ENCODE measurements at places on chromosomes 16 and 17.

DNA sequence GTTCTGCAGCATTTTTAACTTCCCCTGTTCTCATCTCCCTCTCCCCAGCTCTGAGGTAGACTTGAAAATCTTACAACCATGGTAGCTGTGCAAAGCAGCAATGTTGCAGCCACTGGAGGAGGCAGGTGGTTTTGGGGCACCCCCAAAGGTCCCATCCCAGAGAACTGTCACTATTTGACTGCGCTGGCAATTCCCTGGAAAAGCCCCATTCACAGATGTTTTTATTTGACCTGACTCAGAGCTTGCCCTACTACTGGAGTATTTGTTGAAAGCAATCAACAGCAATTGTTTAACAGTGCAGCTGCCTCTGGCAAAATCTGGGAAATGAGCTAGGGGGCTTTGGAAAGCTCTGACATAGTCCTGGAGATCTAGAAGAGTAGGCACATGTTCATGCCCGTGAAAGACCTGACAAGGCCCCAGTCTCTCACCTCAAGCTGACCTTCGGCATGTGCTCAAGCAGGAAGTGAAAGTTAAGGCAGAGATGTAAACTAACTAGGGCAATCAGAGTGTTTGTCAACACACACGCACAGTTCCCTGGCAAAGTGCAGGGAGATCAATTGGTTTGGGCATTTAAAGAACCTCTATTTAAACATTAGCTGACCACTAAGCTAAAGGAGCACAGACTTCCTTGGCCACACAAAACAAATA is 19.7 kb upstream of the PIK3R5 start:
- DNase-seq, result no peak

GRCh38 chr17:10899281-10899680 is 61.4 kb upstream of the PIRT start:
- DNase-seq, result no peak

DNA sequence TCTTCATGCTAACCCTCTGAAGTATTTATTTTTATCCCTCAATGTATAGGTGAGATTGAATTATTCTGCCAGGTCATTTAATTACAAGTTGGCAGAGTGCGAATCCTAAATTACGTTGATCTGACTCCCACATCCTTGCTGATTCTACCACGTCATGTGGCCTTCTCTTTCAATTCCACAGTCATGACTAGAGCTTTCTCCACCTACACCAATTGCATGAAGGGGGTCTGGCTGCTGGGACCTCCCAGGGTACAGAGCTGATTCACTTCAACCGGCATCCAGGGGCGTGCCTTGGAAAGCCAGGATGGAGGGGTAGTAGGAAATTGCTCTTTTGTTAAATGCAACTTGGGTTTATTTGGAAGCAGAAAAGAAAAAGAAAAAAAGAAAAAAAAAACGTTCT is 41.1 kb upstream of the CDH13 start:
- no peak for DNase-seq

- no peak for DNase-seq
Measured at GRCh38 chr17:40298726-40299125, 10.3 kb upstream of the RARA start.

- DNase-seq, result no peak
Measured at GRCh38 chr16:54842743-54843423, 87.8 kb upstream of the IRX5 start.

DNA sequence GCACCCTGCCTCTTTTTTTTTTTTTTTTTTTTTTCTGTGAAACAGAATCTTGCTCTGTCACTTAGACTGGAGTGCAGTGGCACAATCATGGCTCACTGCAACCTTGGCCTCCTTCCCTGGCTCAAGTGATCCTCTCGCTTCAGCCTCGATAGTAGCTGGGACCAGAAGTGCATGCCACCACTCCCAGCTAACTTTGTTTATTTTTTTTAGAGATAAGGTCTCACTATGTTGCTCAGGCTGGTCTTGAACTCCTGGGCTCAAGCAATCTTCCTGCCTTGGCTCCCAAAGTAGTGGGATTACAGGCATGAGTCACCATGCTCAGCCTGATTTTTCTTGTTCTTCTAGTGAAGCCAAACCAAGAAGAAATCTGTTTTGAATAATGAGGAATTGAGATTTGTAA is 25.0 kb downstream of the CDK12 start:
- DNase-seq, result no peak

GRCh38 chr16:53925107-53925410 is 221.1 kb downstream of the FTO start:
- DNase-seq, result no peak

- peak; percentile 74 for DNase-seq
Measured at GRCh38 chr17:38572669-38573365, 32.9 kb downstream of the SRCIN1 start.

DNA sequence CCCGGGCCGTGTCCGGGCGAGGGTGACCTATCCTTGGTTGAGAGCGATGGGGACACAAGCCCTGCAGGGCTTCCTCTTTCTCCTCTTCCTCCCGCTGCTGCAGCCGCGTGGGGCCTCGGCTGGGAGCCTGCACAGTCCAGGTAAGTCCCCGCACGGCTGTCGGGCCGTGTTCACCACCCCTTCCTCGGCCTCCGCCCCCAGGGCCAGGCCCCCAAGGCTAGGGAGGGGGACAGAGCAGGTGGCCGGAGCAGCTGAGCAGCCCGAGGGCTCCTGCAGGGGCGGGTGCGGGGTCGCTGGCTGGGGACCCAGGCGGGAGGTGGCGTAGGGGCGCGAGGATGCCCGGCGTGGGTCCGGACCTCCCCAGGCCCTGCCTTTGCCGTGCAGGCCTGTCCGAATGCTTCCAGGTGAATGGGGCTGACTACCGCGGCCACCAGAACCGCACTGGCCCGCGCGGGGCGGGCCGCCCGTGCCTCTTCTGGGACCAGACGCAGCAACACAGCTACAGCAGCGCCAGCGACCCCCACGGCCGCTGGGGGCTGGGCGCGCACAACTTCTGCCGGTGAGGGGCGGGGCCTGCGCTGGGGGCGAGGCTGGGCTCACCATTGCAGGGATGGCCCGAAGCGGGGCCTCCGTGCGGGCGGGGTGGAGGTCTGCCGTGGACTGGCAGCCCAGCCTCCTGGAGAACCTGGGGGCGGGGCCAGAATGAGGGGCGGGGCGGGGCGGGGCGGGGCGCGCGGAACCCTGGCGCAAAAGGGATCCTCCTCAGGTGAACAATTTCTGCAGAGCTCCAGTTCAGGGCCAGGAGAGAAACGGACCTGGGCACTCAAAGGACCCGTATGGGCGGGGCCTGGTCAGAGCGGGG is 631 bp downstream of the KREMEN2 start:
- no peak for DNase-seq

DNA sequence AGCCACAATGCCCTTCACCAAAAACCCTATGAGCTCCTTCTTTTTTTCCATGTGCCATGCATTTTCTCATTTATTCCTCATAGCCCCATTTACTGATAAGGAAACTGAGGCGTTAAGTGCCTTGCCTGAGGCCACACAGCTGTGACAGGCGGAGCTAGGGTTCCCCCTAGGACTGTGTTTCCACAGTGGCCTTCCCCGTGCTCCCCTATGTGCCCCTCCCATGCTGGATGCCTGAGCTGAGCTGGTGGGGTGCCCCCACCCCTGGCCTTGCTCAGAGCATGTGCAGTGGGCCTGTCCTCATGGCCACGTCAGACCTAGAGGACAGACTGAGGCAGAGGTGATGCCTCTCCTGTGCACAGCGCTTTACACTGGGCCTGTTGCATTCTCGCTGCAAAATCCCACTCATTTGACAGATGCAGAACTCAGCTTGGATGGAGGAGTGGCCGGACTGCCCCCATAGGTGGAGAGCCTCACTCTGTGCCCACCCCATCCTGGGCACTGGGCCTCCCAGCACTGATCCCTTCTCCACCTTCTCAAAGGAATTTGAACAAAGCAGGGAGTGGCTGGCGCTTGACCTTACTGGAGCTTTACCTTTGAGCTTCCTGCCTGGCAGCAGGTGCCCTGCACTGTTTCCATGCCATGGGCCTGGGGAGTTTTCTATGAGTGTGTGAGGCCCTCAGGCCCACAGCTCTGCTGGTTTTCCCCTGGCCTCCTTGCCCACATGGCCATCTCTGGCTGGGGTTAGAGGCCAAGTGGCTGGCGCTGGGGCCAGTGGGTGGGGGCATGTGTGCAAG is 2.6 kb downstream of the MAP2K3 start:
- no peak for DNase-seq

DNA sequence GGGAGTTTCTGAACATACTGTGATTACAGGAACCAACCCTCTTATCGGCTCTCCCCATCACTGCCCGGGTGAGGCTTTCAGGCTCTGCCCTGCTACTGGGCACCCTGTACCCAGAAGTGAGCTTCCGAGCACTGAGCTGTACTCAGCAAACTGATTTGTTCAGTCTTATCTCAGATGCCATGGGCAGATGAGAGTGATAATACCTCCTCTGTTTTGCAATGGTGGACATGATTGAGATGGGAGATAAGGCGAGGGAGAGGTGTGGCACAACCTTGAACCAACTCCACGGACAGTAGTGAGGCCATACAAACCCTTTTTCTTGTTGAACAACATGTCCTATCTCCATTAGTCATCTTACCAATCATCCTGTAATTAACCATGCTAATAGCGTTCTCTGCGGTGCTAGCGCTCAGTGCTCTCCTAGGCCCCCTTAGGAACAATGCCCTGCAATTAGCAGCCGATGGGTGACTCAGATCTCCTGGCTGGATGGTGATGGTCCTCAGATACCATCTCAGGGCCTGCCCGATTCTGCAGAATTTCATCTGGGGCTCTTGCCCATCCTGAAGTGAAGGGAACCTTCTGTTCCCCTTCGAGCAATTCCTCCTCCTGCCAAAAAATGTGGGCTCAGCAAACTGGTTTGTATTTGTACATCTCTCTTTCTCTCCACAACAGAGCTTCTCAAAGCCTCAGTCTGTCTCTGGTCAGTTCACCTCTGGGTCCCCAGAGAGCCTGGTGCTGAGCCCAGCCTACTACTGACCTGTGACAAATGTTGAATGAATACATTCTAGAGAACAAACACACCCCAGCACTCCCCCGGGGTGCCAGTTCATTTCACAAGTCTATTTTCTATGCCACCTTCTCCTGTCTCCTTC is 139.3 kb upstream of the IRX3 start:
- DNase-seq, result no peak

- DNase-seq, result peak; percentile 63
Measured at GRCh38 chr17:10224582-10225195, 26.3 kb upstream of the GAS7 start.

DNA sequence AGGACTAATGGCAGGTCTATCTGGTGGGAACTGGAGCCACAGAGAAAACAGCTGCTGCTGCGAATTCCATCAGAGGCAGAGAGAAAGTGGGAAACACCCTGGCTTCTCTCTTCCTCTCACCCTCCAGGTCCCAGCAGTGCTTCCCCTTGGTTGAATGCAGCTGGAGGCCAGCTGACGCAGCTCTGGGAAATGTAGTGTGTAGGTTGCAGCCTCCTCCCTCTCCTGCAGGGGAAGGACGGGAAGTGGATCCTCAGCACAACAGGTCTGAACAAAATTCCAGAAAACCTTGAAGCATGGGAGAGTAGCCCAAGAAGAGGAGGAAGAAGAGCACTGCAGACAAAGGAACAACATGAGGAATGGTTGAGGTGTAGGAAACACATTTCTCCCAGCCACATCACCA is 67.8 kb upstream of the MMP2 start:
- DNase-seq, result no peak

GRCh38 chr16:65213866-65214595 is 92.2 kb upstream of the CDH11 start:
- DNase-seq, result no peak

- DNase-seq, result no peak
Measured at GRCh38 chr16:57797526-57798266, 4.6 kb downstream of the KIFC3 start.

- DNase-seq, result no peak
Measured at GRCh38 chr17:38719289-38719942, 10.7 kb upstream of the CISD3 start.

- DNase-seq, result no peak
Measured at GRCh38 chr17:35541434-35541833, 4.0 kb upstream of the SLFN12L start.

DNA sequence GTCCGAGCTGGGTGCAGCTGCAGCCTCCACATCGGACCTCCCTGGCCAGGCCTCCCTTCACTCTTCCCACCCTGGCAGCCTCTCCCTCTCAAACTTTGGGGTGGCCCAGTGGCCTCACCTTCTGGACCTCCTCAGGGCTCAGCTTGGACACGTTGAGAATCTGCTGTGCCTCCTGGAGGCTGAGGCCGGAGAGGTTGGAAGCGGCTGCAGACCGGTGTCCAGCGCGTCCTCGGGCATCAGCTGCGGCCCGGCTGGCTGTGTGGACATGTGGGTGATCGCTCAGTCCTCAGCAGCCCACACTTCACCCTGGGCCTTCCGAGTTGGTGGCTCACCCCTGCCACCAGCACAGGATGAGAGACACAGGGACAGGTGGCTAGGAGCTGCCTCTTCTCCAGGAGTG is 9.9 kb downstream of the PAM16 start:
- DNase-seq, result no peak

DNA sequence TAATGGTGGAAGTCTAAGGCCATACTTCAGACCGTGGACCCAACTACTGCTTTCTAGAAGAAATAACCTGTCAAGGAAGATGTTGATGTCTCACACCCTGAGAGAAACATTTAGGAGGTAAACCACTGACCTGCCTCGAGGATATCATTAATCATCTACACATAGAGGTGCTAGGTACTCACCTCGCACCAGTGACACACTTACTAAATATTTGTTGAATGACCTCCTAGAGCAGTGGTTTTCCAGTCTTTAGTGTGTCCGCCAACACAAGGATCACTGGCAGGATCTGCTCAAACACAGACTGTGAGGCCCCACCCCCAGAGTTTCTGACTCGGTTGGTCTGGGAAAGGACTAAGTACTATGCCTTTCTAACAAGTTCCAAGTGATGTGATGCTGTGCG is 197.4 kb upstream of the CACNG5 start:
- no peak for DNase-seq

DNA sequence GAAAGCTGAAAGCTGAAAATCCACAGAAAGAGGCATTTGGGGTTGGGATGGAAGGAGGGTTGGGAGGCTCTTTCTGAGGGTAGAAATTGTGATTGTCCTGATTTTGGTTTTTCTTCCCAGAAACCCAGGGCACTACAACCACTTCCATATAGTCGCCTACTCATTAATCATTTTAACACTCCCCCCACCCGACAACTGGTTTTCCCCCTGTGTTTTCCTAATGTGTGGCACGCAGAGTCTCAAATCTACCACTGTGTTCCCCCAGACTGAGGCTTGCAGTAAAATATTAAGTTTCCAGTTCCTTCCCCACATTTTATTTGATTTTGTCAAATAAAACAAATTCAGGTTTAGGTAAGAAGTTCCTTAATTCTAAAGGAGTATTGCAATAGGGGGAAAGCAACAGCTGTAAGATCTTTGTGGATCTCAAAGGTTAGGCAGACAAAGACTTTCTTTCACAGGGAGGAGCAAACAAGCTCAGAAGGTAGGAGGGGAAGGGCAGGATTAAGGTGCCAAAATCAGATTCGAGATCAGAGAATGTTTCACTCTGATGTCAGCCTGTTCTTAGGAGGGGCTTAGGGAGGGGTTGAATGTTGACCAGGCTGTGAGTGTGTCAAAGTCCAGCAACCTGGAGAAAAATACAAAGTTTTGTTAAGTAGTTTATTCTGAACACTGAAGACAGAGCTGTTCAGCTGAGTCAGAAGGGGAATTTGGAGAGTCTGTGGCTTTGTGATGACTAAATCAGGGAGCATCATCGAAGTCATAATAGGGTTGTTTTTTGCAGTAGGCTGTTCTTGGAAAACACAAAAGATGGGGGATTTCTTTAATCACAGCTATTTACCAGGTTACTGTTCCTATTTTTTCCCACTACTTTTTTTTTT is 3.6 kb downstream of the ZNF267 start:
- no peak for DNase-seq

- DNase-seq, result no peak
Measured at GRCh38 chr16:86946396-86946795, 368.0 kb downstream of the FOXL1 start.

All from Ammon's horn (tissue), 1 donor.